ENCODE measurements at places on chromosomes 6 and 20.

DNA sequence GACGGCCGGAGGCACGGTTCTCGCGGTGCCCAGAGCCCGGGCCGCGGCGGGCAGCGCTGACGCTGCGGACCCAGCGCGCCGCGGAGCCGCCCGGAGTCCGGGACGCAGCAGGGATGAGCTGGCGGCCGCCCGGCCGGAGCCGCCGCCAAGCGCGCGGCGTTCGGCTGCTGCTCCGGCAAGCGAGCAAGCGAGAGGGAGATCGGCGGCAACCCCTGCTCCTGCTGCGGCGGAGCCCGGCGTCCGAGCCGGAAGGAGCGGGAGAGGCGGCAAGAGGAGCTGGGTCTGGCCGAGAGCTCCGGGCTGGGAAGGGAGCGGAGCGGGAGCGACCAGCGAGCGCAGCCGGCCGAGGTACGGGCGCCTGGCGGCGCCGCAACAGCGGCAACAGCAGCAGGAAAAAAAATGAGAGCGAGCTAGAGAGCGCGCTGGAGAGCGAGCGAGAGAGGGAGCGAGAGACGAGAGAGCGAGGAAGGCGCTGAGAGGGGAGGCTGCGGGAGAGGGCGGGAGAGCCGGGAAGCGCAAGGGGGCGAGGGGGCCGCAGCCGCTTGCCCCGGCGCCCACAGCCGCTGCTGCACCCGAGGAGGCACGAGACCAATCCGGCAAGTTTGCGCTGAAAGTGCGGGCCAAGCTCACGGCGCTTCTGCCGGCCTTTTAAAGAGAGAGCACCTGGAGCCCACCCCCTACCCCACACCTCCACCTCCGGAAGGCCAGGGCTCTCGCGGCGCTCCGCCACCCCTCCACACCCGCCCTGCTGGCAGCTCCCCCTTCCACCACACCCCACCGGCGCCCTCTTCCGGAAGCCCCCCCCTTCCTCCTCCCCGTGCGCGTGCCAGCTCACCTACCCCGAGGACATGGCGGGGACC is 496 bp downstream of the GRM4 start:
- DNase-seq = no peak

- no peak for DNase-seq
Observed at GRCh38 chr20:38192323-38192885, 27.3 kb upstream of the TGM2 start.

- no peak for DNase-seq
Observed at GRCh38 chr6:22133357-22133756, 163.5 kb downstream of the PRL start.

- DNase-seq = no peak
Observed at GRCh38 chr6:119510246-119510645, 160.7 kb upstream of the MAN1A1 start.

GRCh38 chr6:152206072-152206818 is 398.8 kb downstream of the ESR1 start:
- DNase-seq = no peak

DNA sequence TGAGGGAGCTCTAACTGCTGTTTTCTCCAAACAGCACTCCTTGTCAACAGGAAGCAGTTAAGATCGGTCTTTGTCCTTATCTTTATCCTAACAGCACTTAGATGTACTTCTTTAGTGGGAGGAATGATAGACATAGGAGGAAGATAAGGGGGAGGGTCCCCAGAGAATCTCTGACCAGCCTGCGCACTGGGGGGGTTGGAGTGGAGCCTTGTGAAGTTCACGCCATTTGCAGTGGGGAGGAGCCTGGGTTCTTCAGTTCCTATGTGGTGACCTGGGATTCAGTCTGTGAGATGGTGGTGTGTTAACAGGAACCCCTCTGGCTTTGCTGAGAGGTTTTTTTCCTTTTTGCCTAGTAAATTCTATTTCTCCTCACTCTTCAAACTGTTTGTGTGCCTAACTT is 18.1 kb upstream of the ASCC3 start:
- DNase-seq = no peak

DNA sequence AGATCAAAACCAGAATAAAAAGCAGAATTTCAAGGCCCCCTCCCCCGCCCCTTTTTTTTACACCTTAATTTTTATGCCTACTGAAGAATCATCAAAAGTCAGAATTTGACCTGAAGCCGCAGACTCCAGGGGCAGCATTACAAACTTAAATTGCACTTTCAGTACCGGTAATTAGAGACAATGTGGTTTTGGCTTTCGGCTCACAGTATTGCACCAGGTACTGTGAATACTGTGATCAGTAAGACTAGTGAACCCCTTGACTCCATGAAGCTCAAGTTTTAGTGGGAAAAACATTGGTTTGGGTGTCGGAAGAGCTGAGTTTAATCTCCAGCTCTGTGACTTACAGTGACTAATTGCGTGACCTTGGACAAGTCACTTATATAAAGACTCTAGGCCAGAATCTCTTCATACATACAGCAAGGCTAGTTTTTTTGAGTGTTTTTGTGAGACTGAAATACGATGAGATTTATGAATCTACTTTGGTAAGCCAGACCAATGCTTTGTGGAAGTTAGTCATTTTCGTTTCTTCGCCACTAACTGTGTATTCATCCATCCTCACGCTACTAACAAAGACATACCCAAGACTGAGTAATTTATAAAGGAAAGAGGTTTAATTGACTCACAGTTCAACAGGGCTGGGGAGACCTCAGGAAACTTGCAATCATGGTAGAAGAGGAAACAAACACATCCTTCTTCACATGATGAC is 114.7 kb downstream of the SASH1 start:
- DNase-seq = no peak

DNA sequence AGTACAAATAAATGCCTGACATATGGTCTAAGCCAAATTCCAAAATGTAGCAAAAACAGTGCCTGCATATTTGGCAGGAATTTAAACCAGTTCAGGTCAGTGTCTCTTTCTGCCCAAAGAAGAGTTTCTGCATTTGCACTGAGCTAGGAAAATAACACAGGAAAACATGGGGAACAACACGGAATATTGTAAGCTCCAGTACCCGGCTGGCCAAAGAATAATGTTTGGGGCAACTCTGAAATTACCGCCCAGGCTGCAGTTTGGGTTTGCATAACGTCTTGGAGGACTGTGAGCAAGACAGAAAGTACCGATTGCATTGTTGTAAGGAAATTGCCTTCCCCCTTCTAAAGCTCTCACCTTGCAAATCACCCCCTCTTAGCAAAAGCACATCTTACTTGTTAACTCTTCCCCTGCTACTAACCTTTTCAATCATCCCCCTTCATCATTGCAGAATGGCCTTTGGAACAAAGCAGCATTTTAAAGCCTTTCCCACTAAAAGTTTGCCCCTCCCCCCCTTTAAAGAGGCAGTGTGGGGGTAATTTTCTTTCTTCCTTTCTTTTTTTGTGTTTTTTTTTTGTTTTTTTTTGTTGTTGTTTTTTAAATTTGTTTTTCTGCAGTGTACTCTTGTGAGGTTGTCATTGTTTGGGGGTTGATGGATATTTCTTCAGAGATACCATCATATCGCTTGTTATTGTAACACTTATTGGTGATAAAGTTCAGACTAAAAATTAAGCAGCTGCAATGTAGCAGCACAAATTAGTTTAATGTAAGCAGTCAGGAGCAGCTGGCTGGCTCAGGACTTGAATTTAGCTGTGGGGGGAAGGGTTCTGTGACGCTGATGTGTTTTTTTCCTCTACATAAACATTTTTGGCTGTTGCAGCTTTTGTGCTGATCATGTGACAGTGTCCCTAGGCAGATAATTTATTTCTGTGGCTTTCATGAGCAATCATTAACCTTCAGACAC is 100.0 kb upstream of the CITED2 start:
- DNase-seq = peak; percentile 21

DNA sequence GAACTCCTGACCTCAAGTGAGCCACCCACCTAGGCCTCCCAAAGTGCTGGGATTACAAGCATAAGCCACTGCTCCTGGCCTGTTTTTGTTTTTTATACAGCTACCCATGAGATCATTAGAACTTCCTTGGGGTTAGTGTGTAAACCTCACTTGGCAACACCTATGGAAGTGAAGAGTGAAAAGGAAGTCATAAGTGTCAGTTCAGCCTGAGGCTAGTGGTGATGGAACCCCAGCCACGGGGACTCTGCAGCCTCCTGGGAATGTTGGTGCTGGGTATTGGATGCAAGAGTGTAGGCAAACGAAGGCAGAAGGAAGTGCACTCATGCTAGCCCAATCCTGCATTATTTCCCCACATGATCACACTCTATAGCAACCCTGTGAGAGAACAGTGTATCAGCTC is 33.6 kb upstream of the FUCA2 start:
- no peak for DNase-seq

DNA sequence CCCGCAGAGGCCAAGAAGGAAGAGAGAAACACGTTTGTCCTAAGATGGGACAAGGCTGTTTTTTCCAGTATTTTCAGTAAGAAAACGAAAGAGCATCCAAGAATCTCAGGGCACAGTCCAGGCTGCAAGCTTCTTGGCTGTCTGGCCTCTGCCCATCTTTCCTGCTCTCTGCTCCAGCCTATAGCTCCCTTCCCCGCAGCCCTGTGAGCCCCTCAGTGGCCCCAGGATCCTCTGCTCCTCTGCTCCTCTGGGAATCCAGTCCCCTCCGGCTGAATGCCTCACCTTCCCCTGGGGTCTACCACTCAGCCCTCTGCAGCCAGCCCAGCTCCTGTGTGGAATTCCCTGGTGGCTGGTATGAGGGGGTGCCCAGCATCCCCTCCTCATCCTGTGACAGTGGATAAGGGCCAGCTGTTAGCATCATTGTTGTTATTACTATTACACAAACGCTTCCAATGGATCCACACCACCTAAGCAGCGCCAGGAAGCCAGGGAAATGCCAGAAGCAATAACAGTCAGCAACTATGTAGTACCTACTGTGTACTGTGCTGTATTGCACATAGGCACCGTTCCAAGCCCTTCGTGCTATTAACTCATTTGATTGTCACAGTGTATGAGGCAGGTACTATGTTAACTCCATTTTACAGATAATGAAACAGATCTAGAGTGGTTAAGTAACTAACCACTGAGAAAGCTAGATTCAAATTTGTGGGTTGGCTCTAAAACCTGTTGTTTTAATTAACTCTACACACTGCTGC is 60.3 kb upstream of the PTPN1 start:
- DNase-seq = no peak

GRCh38 chr6:137155830-137156229 is 17.6 kb downstream of the IL22RA2 start:
- DNase-seq = no peak

DNA sequence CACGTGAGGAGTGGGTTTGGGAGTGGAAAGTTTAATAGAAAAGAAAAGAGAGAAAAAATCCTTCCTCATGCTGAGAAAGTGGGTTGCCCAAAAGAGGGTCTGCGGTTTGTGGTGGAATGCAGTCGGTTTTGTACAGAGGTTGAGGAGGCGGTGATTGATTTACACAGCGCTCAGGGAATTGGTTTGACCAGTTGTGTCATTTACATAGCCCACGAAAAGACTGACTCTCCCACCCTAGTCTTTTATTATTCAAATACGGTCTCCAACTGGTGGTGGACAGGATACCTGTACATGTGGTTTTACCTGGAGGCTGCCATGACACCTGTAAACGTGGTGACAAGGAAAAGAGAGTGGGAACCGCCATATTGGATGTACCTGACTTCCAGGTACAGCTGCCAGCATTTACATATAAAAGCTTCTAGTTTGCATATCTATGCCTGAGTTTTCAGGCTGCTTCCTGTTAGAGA is 42.1 kb downstream of the HLA-DPB1 start:
- DNase-seq = no peak

- no peak for DNase-seq
Observed at GRCh38 chr6:88566746-88567534, 396.5 kb downstream of the RNGTT start.

DNA sequence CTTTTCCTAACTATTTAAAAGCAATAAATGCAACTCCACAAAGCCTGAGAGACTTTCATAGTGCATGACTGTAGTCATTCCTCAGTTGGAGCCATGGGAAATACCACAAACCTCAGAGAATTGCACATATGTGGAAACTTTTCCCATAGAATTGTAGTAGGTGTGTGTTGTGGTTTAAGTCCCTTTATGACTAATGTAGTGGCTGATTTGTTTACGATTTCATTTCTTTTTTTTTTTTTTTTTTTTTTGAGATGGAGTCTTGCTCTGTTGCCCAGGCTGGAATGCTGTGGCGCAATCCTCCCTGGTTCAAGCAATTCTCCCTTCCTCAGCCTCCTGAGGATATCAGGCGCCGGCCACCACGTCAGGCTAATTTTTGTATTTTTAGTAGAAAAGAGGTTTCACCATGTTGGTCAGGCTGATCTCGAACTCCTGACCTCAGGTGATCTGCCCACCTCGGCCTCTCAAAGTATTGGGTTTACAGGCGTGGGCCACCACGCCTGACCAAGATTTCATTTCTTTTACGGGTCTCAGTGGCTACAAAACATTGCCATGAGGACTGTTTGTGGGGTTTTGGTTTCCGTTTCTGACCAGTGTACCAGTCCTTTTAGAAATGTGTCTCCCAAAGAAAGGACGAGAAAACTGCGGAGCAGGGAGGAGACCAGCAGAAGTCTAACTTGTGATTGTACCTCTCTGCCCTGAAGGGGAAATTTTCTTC is 212.1 kb upstream of the MARCKS start:
- DNase-seq = no peak

- no peak for DNase-seq
Observed at GRCh38 chr6:89999154-89999553, 104.9 kb downstream of the GJA10 start.

GRCh38 chr6:7325750-7326149 is 12.8 kb upstream of the SSR1 start:
- DNase-seq = no peak

- DNase-seq = no peak
Observed at GRCh38 chr6:108563292-108563691, 2.6 kb downstream of the FOXO3 start.

DNA sequence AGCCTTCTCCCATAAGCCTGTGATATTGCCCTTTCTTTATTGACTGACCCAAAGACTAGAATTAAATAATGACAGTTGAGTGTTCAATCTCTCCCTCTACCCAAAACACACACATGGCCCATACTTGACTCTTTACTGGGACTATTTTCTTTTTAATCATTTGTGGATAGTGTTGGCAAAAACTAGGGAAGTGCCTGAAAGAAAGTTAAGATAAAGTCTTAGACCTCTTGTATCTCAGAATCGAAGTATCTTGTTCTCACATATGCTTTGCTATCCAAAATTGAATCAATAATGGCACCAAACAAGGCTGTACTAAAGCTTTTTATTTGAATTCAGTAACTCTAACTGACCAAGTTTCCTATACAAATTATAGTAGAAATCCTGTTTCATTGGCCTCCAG is 19.0 kb downstream of the TMEM244 start:
- DNase-seq = no peak

GRCh38 chr6:17808609-17809008 is 101.9 kb upstream of the NUP153 start:
- DNase-seq = no peak

- DNase-seq = no peak
Observed at GRCh38 chr6:161436106-161436876, 162.4 kb upstream of the AGPAT4 start.

GRCh38 chr6:13354331-13355042 is 26.1 kb upstream of the TBC1D7 start:
- DNase-seq = no peak

Data from hypothalamus (tissue), 51 donors.